Esophagus mucosa (tissue), 1 donor: ENCODE measurements at places on chromosomes 3 and 15. TPM values are rescaled to one million over a fixed set of nuclear protein-coding genes. Genes with fewer than 3 reads are reported as not detected.

VEPH1 gene
- 0.40 TPM for total RNA-seq

PODXL2 gene
- 2.7 TPM for total RNA-seq

CYP1A1 gene
- total RNA-seq, result not detected

TGM4 gene
- total RNA-seq, result not detected

PSTPIP1 gene
- total RNA-seq, result 1.3 TPM
